ENCODE measurements at places on chromosomes 1 and 21.

- no peak for DNase-seq
These were observed 156.9 kb upstream of the COL6A1 start for GRCh38 chr21:45824546-45825215.

DNA sequence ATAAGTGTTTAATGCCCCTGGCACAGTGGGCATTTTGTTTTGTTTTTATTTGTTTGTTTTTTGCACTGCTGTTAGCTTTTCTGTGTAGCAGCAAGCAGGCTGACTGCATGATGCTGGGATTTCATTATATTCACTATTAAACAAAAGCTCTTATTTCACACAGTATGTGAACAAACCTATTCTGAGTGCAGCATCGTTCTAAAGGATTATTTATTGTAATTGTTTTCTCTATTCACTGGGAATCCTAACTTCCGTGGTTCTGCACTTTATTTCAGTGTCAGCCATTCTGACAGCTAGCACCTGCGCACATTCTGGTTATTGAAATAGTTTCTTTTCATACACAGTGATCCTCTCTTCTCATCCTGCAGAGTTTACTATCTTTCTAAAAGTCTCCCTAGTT, 595.0 kb downstream of the NEGR1 start:
- DNase-seq = no peak

GRCh38 chr1:77026135-77026534, 158.9 kb downstream of the ST6GALNAC5 start:
- no peak for DNase-seq

DNA sequence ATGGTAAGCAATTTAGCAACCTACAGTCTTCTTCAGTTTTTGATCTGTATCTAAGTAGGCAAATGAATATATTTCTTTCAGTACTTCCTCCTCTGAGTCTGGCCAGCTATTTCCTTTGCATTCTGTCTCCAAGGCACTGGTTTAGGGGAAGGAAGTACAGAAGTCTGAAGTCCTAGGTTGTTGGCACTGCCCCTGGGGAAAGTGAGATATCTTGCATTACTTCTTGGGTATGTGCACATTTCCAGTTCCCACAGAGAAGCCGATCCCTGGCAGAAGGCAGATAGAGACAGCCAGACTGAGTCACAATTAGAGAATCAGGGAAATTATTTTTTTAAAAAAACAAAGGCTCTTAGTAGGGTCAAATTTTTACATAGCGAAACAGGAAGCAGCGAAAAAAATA, 98.8 kb downstream of the RASAL2 start:
- DNase-seq = no peak

DNA sequence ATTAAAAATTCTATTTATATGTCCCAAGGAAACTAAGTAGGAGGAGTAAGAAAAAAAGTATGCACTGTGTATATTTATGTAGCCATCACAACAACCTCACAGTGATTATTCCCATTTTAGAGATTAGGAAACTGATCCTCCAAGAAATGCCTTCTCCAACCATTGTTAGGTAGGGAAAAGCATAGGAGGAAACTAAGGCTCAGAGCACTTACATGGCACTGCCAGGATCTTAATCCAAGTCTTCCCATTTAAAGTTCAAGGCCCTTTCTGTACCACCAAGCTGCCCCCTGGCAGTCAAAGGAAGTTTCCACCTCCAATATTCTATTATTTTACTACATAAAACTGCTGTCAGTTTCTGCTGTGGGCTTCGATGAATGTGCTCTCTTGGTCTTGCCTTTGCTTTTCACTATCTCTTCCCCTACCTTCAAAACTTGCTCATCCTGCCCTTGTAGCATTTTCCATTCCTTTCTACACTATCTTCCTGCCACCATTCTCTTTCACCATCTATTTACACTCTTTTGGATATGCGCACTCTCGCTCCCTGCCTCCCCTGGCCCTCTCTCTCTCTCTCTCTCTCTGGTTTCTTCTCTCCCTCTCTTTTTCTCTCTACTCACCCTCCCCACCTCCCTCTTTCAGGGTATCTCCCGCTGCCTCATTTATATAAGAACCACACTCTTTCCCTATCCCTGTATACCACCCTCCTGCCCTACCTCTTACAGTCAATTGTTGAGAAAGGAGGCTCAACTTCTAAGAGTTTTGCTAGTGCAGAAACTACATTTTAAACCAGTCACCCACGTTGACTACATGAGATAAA, 34.0 kb downstream of the PUM1 start:
- no peak for DNase-seq

Data from activated CD4-positive, alpha-beta T cell treated with anti-CD3 and anti-CD28 coated beads, Interleukin-10, Interleukin-2, amounts not matched to agents 100 ng/mL and 50 ng/mL, durations not matched to agents 16 hours and 8 hours (primary cell).